ENCODE measurements at places on chromosomes 5 and 9.
A peak's percentile ranks its signal among the peaks of the same experiment; 100 is the strongest.

DNA sequence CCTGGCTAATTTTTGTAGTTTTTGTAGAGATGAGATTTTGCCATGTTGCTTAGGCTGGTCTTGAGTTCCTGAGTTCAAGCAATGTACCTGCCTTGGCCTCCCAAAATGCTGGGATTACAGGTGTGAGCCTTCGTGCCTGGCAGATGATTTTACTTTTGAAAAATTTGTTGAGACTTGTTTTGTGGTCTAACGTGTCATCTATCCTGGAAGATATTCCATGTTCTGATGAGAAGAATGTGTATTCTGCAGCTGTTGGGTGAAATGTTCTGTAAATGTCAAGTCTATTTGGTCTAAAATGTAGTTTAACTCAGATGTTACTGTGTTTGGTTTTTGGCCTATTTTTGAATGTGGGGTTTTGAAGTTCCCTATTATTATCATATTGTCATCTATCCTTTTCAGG lies 145.6 kb downstream of the XRCC4 start:
- no peak for DNase-seq

GRCh38 chr9:133184971-133185370 lies 21.3 kb upstream of the GBGT1 start:
- DNase-seq, result no peak

- DNase-seq, result peak; percentile 40
Measured at GRCh38 chr5:169637549-169638121, 560 bp downstream of the DOCK2 start.

DNA sequence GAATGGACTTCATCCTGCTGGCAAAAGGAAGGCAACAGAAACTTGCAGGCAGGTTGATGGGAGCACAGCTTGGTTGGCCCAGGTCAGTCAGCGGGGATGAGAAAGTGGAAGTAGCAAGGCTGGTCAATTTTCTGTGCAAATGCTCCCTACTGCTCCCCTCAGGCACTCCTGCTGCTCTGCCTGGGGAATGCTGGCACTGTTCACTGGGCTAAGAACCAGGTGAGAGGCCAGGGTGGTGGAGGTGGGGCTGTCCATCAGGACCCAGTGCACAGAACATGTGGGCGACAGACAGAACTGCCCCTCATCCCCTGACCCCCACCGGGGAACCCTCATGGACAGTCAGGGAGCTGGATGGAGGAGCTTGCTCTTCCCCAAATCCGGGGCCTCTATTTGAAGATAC lies 593.1 kb downstream of the IRX1 start:
- no peak for DNase-seq

GRCh38 chr5:117800261-117800660 lies 1188.1 kb downstream of the DTWD2 start:
- DNase-seq, result no peak

DNA sequence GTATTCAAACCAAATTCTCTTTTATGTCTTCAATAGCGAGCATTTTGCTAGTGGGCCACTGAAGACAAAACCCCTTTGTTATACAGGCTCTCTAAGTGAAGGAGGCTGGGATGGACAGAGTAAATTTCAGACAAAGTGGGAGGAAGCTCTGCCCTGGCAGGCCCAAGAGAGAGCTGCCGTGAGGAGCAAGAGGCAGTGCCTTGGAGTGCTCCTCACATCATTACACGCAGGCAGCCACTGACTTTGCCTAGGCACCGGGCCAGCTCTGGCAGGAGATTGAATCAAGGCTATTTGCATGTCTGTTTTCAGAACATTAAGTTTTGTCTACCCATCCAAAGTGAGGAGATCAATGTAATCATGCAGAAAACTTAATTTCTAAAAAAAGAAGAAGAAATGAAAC lies 167.7 kb downstream of the CCDC192 start:
- no peak for DNase-seq

- no peak for DNase-seq
Measured at GRCh38 chr5:116655431-116655830, 80.8 kb upstream of the SEMA6A start.

DNA sequence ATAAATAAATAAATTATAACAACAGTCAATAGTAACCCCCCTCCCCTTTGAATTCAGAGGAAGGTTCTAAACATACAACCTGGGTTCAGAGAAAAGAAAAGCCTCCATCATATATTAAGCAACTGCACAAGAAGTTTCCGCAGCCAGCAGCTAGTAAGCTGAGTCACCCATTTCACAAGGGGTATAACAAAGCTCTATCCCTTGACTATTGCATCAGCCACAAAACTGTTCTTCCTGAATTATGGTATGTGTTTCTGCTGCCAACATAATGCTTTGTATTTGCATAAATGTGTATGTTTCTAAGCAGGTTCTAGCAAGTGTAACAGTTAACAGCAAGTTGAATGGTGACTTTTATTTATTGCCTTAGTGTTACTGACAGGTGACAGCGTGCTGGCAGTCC lies 6.8 kb upstream of the CEP120 start:
- no peak for DNase-seq

DNA sequence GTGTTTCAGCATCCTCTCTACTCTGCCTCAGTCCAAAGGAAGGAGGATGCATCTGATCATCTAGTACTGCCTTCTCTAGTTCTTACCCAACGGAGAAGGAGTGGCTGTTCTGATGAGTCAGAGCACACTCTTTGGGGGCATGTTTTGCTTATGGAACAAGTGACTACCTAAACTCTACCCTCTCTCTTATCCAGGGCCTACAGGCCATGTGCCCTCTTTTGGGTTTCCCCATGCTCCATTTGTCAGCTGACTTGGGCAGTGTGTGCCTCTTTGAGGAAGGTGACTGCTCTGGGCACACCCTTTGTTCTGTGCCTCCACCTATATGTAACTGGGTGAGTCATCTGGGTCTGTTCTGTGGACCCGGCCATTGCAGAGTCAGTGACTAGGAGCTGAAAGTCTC lies 89.6 kb upstream of the BNC2 start:
- DNase-seq, result no peak

- no peak for DNase-seq
Measured at GRCh38 chr9:76516871-76517270, 57.9 kb downstream of the GCNT1 start.

GRCh38 chr9:123772374-123772773 lies 157.6 kb downstream of the DENND1A start:
- DNase-seq, result no peak

DNA sequence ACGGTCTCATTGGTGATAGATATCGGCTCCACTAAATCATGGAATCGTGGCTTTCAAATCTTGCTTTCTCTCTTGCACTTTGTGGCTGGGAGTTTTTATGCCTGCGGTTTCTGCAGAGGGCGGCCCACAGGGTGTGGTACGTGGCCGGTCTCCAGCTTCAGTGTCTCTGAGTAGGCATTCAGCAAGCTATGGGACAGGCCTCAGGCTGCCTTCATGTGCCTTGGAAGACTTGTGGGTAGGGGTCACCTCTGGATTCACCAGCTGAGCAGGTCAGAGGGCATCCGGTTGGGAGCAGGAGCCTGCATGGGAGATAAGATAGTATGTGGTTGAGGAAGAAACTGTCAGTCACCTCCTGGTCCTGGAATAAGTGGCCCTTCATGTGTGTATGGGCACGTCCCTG lies 47.7 kb downstream of the AMBP start:
- DNase-seq, result no peak

DNA sequence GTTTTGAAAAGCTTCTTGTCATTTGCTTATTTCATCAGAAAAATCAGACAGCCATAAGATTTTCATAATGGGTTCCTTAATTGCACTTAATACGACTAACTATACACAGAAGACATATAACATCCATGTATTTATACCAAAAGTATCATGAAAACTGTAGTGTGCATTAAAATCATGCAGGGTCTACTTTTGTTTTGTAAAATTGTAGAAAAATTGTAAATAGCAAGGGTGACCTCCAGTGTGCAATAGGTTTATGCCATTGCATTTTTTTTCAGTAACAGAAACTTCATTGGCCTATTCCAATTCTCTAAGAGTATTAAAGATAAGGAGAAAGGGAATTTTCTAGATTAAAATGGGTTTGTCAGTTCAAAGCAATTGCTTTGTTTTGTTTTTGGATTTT lies 307.6 kb downstream of the KIAA0825 start:
- DNase-seq, result no peak

- no peak for DNase-seq
Measured at GRCh38 chr9:36018891-36019720, 17.6 kb upstream of the RECK start.

- DNase-seq, result no peak
Measured at GRCh38 chr9:438066-438465, 223.4 kb downstream of the DOCK8 start.

- no peak for DNase-seq
Measured at GRCh38 chr5:11547730-11548129, 356.5 kb downstream of the CTNND2 start.

DNA sequence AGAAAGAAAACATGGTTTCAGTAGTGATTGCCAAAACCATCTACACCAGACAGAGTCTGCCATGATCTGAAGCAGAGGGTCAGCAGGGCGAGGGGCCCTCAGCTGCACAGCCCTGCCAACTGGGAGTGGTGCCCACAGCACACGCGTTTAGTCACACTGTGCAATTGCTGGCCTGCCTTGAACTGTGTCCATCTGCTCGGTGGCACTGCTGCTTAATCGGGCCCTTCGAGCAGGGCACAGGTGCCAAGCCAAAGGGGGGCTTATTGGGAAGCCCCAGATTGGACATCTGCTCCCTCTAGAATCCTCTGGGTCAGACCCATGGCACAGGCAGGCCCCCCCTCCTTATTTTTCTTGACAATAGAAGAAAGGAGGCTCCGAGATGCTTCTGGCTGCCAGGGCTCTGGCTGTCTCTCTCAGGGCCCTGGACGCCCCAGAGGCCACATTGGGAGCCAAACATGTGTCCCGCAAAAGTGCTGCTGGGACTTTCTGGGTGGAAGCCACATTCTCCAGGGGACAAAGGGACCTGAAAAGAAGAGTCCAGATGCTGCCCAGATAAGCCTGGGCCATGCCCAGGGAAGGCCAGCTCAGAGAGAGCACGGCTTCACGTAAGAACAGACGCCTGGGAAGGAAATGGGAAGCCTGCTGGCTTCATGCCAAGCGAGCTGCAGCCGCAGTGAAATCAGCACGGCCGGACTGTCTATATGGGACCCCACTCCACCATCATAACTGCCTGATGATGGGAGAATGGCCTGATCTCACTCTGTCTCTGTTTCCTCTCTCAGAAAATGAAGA lies 349.2 kb downstream of the GADD45G start:
- no peak for DNase-seq

DNA sequence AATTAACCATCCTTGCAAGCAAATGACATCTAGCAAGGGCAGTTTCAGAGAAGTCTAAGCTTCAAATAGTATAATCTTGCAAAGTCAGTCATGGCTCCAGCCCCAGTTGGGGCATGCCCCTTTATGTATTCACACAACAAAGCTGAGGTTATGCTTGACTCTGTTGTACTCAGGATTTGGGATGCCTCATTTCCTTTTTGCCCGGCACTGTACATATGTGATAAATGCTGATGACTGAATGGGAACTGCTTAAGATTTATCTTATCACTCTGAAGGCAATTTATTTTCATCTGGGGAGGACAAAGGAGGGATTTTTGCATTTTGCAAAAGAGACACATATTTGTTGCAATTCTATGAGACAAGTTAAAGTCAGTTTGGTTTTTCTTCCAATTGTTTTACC lies 219.2 kb downstream of the TRPM3 start:
- DNase-seq, result no peak

DNA sequence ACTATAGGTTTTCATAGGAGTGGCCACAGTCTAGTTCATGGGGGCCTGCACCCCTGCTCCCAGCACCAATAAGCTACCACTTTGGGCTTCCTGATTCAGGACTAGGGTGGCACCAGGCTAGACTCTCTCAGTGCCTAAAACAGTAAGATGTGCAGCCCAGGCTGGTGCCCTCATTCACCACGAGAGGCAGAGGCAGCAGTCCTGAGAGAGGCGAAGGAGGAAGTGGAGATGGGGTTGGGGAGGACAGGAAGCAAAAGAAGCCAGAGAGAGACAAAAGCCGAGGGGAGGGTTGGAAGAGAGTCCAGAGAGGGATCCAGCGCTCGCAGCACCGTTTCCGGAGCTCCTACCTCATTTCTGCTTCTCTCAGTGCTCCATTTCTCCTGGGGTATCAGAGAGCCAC lies 180.9 kb downstream of the MED10 start:
- no peak for DNase-seq

- no peak for DNase-seq
Measured at GRCh38 chr5:36370073-36370472, 68.4 kb upstream of the RANBP3L start.

DNA sequence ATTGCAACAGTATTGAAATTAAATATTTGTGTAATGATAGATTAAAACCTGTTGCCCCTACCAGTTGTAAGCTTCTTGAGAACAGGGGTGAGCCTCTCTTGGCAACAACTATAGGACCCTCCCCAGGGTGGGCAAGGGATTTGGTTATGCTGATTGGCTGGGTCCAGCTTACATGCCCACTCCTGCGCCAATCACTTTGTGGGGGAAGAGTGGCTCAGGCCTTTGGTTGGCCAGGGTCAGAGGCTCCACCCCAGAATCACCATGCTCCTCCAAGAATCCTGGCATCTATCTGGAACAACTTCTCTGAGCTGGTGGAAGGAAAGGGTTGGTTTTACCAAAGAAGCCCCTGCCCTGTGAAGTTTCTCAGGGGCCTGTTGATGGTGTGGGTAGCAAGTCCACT lies 8.6 kb upstream of the PITX1 start:
- no peak for DNase-seq

- DNase-seq, result no peak
Measured at GRCh38 chr9:118059484-118060278, 355.5 kb downstream of the TLR4 start.

- no peak for DNase-seq
Measured at GRCh38 chr9:114229295-114229694, 74.0 kb downstream of the COL27A1 start.

DNA sequence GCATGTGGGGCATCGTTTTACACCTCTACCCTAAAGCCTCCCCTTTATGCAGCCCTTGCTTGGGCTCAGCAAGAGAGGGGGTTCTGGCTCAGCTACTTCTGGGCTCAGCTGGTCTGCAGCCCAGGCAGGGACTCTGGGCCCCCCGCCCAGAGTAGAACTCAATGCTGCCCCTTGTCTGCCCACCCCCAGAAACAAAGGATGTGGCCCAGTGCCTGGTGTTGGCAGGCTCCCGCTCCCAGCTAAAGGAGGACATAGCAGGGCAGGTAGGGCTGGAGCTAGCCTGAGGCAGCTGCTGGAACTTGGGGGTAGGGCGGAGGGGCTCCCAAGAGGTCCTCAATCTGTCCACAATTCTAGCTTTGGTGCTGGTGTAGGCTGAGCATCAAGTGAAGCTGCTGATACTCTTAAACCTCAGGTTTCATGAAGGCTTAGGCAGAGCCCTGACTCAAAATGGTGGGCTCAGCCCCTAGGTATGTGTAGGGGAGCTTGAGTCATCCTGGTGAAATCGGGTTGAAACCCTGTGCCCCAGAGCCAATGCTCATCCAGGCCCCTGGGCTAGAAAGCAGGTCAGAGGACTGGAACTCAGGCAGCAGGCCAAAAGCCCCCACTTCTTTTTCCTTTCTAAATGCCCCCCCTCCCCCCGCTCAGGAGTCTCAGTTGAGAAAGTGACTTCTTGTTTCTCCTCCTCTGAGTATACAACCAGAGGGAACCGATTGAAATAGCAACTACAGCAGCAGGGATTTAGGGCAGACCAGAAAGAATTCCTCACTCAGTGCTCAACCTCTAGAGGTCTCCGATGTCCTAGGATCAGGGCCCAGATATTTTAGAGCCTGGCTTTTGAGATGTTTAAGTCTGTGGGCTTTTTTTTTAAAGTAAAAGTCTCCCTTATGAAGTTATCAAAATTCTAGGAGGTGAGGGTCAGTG lies 11.4 kb downstream of the PSD2 start:
- no peak for DNase-seq
